ENCODE measurements at places on chromosomes 6 and 20. TPM values are rescaled to one million over a fixed set of nuclear protein-coding genes. Genes with fewer than 3 reads are reported as not detected.
A peak's percentile ranks its signal among the peaks of the same experiment; 100 is the strongest.

Gene ADAM33
- total RNA-seq = not detected

Gene SDC4
- 1.0 TPM for total RNA-seq

Gene COX4I2
- total RNA-seq = not detected

Gene SLC35F1
- total RNA-seq = not detected

Gene LY6G6C
- not detected for total RNA-seq

Gene MUCL3
- total RNA-seq = not detected

Gene DLK2
- total RNA-seq = 0.19 TPM

Gene BHLHE23
- not detected for total RNA-seq

Gene FAM83C
- not detected for total RNA-seq

Gene FAM83B
- not detected for total RNA-seq

Gene SIRPB2
- total RNA-seq = 0.49 TPM

GRCh38 chr20:51413857-51414256, 128.7 kb downstream of the NFATC2 start:
- H3K27me3 ChIP-seq = no peaks in the 10 kb centered on the region
- peak; percentile 58 for DNase-seq
- H3K4me3 ChIP-seq = no peak overlapping the region
- peaks cover 32% of the 10 kb centered on the region for H3K36me3 ChIP-seq

GRCh38 chr6:124798942-124799496, 163.2 kb upstream of the RNF217 start:
- H3K4me3 ChIP-seq = no peak overlapping the region
- H3K36me3 ChIP-seq = no peaks in the 10 kb centered on the region
- no peak for DNase-seq
- no peak overlapping the region for H3K27ac ChIP-seq

DNA sequence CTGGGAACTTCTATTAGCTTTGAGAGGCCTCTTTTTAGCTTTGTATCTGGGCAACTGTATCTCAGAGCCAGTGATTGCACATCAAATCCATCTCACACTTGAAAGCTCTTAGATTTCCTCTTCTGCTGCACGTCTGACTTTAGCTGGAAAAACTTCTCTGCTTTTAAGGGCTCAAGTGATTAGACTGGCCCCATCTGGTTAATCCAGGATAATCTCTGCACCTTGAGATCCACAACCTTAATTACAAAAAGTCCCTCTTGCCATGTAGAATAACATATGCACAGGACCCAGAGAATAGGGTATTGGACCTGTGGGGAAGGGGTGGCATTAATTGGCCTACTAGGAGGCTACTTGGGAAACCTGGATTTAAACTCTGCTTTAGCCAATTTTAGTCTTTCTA, 24.2 kb downstream of the KLHL31 start:
- no peak overlapping the region for H3K4me3 ChIP-seq
- no peaks in the 10 kb centered on the region for H3K27me3 ChIP-seq
- no peak for DNase-seq
- H3K36me3 ChIP-seq = no peaks in the 10 kb centered on the region
- no peak overlapping the region for H3K27ac ChIP-seq

DNA sequence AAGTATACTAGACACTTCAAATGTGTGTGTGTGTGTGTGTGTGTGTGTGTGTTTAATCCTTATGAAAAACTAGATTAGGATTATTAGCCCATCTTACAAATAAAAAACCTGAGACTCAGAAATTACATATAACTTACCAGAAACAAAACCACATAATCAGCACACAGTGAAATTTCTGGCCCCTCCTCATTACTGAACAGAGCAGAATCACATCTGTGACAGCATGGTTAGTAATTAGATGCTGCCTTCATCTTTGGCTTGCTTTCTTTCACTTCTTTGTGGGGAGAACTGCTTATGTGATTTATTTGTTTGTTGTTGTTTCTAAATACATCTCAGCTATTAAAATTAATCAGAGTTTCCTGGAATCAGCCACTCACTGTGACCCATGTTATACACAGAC, 267.1 kb downstream of the TENT5A start:
- no peak for DNase-seq
- H3K4me3 ChIP-seq = no peak overlapping the region
- H3K36me3 ChIP-seq = no peaks in the 10 kb centered on the region
- no peaks in the 10 kb centered on the region for H3K27me3 ChIP-seq
- no peaks in the 10 kb centered on the region for H3K4me1 ChIP-seq

DNA sequence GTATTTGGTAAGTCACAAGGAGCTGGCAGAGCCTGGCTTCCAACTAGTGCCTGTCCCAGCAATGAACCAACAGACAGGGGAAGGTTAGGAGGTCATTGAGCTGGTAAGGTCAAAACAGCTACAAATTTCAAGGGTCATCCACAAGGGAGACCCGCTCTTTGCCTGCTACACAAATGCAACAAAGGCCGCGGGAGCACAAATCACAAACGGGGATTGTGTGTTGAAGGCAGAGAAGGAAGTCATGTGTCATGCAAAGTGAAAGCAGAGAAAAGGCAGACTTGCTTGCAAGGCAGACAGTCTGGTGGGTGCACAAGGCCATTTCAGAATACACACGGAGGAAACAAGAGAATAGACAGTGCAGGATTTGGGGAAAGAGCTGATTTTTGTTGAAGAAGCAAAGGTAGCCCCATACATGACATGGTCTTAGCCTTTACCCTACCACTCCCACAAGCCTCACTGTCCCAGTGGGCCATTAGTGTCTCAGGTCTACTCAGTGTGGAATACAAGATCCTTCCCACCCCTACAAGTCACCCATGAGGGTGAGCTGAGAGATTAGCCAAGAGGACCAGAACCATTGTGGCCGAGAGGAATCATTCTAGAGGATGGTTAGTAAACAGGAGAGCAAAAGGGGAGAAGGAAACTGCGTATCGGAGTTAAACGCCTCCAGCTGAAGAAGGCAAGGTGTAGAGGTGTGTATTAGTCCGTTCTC, 18.1 kb upstream of the SAMHD1 start:
- H3K27ac ChIP-seq = peak overlapping the region; percentile 74
- H3K4me3 ChIP-seq = peak overlapping the region; percentile 13
- no peaks in the 10 kb centered on the region for H3K27me3 ChIP-seq
- H3K4me1 ChIP-seq = peaks cover 79% of the 10 kb centered on the region
- peak; percentile 40 for DNase-seq

DNA sequence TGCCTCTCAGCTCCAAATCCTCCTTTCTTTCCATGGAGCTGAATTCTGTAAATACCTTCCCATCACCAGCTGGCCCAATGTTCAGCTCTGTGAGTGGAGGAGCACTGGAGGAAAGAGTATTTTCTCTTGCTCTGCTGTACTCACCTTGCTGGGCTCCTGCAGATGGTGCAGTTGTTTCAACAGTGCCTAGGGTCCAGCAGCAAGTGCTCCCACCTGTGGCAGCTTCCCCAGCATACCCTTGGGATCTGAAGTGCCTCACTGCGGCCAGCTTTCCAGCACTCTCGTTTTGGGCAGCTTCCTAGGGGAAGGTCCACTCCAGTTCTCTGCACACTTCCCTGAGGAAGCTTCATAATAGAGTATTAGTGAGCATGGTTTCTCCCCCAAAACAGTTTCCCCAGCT, 170.9 kb downstream of the ARHGAP18 start:
- H3K27ac ChIP-seq = no peak overlapping the region
- no peaks in the 10 kb centered on the region for H3K36me3 ChIP-seq
- DNase-seq = no peak
- H3K4me1 ChIP-seq = no peaks in the 10 kb centered on the region
- H3K4me3 ChIP-seq = no peak overlapping the region

DNA sequence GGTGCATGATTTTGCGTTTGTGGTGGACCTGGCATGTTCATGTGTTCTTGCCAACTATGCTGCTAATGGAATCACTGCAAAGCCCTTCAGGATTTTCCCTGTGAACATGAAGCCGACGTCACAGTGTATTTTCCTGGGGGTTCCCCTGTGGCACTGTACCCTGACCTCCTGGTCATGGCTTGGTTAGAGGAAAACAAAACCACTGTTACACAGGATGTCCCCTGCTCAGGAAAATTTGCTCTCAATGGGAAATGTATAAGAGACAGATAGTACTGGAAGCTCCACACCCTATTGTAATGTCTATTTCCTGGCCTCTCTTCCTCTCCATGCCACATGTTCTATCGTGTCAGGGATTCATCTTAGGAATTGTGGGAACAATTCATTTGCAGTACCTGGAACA, 19.7 kb downstream of the TSHZ2 start:
- no peak overlapping the region for H3K27ac ChIP-seq
- no peak for DNase-seq
- H3K4me1 ChIP-seq = no peaks in the 10 kb centered on the region

DNA sequence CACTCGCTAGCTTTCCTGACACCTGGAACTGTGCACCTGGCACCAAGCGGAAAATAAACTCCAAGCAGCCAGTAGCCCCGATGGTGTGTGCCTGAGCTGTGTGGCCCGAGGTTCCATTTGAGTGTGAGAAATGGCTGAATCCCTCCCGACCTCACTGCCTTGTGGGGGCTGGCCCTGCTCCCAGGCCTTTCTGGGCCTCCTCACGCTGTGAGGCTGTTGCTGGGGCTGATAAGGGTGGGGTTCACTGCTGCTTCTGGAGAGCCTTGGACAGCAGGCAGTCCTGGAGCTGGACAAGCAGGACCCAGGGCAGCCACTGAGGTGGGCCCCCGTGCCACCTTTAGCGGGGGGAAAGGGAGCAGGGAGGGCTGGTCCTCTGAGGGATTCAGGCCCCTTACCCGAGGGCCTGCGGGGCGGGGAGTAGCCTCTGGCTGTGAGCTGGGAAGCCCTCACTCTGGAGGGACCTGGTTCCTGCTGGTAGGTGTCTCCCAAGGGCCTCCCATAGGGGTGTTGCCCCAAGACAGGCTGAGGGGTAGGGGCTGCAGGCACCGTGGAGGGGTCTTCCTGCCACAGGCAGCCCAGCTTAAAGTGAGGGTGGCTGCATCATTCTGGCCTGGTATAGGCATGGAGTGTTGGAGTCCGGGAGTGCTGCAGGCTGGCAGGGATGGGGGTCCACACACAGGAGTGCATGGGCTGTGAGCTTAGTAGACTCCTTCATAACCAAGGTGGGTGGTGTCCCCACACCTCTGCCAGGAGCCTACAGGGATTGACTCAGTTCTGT, 1.7 kb downstream of the PPDPF start:
- DNase-seq = no peak
- H3K27ac ChIP-seq = no peak overlapping the region
- no peak overlapping the region for H3K4me3 ChIP-seq
- peaks cover 29% of the 10 kb centered on the region for H3K4me1 ChIP-seq
- H3K36me3 ChIP-seq = peaks cover 23% of the 10 kb centered on the region

DNA sequence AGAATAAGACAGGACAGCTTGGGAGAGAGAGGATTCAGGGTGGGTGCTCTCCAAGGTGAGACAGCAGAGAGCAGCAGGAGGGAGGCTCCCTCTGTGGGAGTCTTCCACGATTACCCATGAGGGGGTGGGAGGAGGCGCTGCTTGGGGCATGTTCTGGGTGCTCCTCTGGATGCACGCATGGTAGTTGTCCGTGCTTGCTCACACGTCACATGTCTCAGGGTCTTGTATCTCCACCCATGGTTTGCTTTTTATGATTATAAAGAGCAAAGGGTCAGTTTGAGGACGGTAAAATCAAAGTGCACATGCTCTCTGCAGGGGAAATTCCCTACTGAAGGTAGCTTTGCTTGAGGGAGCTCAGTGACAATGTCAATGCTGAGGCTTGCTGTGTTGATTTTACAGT, 338.4 kb downstream of the THBS2 start:
- DNase-seq = no peak
- H3K4me3 ChIP-seq = no peak overlapping the region
- H3K27me3 ChIP-seq = no peaks in the 10 kb centered on the region

- no peaks in the 10 kb centered on the region for H3K4me1 ChIP-seq
- DNase-seq = no peak
- no peaks in the 10 kb centered on the region for H3K36me3 ChIP-seq
- no peak overlapping the region for H3K27ac ChIP-seq
Measured at GRCh38 chr6:108805611-108806167, 42.5 kb upstream of the ARMC2 start.

DNA sequence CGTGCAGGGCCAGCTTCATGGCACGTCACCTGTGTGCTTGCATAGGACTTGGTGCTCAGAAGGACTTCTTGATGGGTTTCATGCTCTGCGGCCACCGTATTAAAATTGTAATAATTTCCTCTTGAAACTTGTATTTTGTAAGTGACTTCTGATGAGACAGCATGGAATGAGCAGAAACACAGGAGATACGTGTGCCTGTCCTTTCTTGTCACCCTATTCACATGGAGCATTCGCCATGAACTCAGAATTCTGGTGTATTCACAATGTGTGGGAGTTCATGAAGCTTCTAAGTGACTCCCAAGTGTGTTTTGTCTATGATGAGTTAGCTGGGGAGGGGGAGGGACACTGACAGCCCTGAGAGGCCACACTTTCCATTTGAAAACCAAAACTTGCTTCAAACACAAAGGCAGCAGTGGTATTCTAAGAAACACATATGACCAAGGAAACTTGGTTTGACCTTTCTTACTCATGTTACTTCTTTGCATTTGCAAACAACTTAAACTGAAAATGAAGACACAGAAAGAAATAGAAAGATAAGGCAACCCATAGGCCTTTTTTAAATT, 92.1 kb upstream of the NEDD9 start:
- H3K27me3 ChIP-seq = no peaks in the 10 kb centered on the region
- H3K4me1 ChIP-seq = peaks cover 20% of the 10 kb centered on the region
- peaks cover 37% of the 10 kb centered on the region for H3K36me3 ChIP-seq
- no peak overlapping the region for H3K27ac ChIP-seq
- DNase-seq = no peak
- no peak overlapping the region for H3K4me3 ChIP-seq

GRCh38 chr20:38147163-38147562, 17.9 kb downstream of the TGM2 start:
- no peak overlapping the region for H3K27ac ChIP-seq
- no peak overlapping the region for H3K4me3 ChIP-seq
- H3K36me3 ChIP-seq = no peaks in the 10 kb centered on the region
- no peaks in the 10 kb centered on the region for H3K27me3 ChIP-seq
- no peak for DNase-seq

DNA sequence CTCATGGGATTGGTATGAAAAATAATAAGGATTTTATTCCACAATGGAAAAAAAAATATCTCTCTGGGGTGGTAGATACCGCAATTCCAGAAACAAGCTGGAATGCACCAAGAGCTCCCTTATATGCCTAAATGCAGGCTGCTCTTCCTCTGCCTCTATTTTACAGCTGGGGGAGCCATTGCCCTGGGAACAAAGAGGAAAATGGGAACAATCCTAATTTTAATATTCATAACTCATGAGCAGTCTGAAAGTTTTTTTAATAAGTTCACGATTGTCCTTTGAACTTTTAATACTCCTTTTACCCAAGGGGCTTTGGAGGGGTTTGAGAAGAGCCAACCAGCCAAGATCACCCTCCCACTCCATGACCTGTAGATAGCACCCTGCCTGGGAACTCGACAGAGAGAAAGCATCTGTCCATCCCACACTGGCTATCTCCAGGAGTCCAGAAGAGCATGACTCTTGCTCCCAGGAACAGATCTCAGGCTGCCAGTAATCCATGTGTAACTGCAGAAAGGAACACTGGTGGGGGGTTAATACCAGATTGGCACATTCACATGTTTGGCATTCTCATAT, 74.7 kb downstream of the CD83 start:
- no peak overlapping the region for H3K27ac ChIP-seq
- no peak for DNase-seq
- no peak overlapping the region for H3K4me3 ChIP-seq
- H3K27me3 ChIP-seq = no peaks in the 10 kb centered on the region
- H3K36me3 ChIP-seq = no peaks in the 10 kb centered on the region

GRCh38 chr6:20924911-20925543, 390.8 kb downstream of the CDKAL1 start:
- H3K27me3 ChIP-seq = no peaks in the 10 kb centered on the region
- H3K4me3 ChIP-seq = no peak overlapping the region
- no peaks in the 10 kb centered on the region for H3K4me1 ChIP-seq
- H3K36me3 ChIP-seq = no peaks in the 10 kb centered on the region
- H3K27ac ChIP-seq = no peak overlapping the region
